ENCODE measurements at places on chromosomes 16 and 17.

- no peak for DNase-seq
Observed at GRCh38 chr17:36741019-36741902, 139.9 kb downstream of the MRM1 start.

DNA sequence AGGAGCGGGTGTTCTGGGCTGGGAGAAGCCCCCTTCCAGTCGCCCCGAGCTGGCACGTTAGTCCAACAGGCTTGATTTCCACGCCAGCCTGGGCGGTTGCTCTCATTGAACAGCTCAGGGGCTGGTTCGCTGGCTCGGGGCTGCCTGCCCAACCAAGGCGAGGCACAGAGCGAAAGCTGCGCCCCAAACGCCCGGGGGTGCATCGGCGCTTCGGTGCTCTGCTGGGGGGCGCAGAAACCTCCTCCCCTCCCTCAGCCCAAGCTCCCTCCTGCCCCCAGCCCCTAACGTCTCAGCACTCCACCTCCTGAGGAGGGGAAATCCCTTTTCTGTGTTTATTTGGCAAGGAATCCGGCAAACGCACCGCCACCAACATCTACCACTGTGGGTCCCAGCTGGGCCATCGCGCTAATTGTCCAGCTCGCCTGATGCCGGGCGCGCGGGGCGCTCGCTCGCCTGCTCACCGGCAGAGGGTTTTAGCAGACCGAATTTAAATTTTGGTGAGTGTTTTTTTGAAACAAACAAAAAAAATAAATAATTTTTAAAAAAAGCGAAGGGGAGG is 29.5 kb upstream of the RBFOX1 start:
- no peak for DNase-seq

- DNase-seq, result no peak
Observed at GRCh38 chr17:70606086-70606485, 436.8 kb downstream of the KCNJ2 start.

GRCh38 chr17:79406316-79406715 is 204.5 kb downstream of the RBFOX3 start:
- no peak for DNase-seq

GRCh38 chr17:36507266-36507665 is 20.8 kb downstream of the ZNHIT3 start:
- no peak for DNase-seq

DNA sequence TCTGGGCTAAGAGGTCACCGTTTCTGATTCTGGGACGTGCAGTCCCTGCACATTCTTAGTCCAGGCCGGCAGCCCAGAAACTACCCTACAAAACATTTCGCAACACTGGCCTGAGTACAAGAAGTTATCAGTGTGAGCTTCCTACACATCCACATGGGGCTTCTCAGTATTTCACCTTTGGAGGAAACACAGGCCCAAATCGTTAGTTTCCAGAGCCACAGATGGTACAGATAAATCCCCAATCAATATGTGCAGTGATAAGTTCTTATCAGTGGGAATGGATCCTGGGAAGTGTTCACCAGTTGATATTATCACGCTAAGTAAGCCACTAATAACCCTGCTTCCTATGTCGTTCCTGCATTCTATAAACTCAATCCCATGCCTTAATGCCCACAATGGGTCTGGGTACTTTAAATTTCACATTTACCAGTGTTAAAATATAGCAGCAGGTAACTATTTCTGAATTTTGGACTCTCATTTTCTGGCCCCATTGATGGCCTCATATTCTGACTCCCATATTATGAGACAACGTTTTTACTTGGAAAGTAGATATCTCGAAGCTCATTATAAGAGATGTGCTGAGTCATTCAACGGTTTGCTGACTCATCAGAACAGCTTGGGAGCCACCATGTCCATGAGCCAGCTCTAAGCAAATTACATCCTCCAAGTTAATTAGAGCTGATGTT is 370.2 kb upstream of the MAF start:
- no peak for DNase-seq

- no peak for DNase-seq
Observed at GRCh38 chr16:72123426-72123825, 29.8 kb downstream of the DHX38 start.

GRCh38 chr16:75208242-75208825 is 1.4 kb upstream of the CTRB2 start:
- no peak for DNase-seq

- DNase-seq, result no peak
Observed at GRCh38 chr16:85587762-85588556, 25.2 kb upstream of the GSE1 start.

GRCh38 chr17:80720610-80721577 is 176.3 kb downstream of the RPTOR start:
- no peak for DNase-seq

Data from activated CD4-positive, CD25-positive, alpha-beta regulatory T cell treated with anti-CD3 and anti-CD28 coated beads, Interleukin-2, amount 50 U/mL, for 16 hours (primary cell).